ENCODE measurements at places on chromosomes 3 and 15. TPM values are rescaled to one million over a fixed set of nuclear protein-coding genes. Genes with fewer than 3 reads are reported as not detected.

DNA sequence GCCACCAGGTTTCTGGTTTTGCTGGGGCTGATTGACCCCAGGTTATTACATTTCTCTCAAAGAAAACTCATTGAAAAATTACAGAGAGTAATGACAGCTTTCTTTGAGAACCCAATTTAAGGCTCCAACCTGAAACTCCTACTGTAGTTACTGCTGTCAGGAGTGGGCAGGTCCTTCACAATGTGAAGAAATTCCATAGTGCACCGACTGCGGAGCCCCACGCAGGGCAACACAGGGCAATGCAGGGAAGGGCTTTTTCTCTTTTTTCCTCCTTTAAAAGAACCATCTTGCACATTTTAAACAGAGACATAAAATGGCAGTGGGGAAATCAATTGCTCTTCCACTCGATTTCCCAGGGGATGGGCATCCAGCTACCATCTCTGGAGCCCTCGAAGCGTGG is 74.3 kb downstream of the NUP210 start:
- no peak for DNase-seq

- no peak for DNase-seq
These were observed 297.4 kb upstream of the EPHA3 start for GRCh38 chr3:88809993-88810392.

DNA sequence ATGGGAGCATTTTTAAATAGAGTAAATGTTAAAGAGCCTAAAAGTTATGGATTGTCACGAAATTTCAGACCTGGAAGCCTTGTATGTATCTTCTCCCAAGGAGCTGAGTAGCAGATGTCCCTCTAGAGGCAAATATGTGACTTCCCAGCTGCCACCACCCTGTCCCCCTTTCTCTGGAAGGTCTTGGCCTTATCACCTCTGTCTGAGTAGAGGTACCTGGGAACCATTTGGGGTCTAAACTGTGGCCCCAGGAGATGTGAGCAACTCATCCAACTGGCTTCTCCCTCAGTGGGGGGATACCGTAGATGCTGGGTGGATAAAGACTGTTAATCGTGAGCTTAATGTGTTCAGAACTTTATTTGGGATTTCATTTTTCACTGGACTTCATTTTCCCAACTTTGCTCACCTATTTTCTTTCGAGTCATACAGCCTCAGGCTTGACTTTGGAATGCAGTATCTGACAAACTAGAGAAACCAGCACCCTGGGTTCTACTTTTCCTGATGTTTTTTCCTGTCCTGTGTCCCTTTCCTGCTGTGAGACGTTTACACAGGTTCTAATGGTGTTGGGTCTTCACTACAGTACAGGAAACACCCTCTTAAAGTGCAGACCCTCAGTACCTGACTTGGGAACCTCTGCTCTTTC is 53.3 kb upstream of the CCR4 start:
- DNase-seq, result no peak

DNA sequence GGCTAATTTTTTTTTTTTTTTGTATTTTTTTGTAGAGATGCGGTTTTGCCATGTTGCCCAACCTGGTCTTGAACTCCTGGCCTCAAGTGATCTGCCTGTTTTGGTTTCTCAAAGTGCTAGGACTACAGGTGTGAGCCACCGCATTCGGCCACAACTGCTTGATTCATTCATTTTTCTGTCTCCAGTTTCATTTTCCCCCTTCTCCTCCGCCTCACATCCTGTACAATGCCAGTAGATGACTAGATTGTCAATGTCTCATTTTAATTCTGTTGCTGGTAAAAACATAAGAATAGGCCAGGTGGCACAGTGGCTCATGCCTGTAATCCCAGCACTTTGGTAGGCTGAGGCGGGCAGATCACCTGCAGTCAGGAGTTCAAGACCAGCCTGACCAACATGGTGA is 12.0 kb upstream of the ZNF592 start:
- DNase-seq, result no peak

GRCh38 chr15:60673166-60673565 is 194.2 kb upstream of the ICE2 start:
- DNase-seq, result no peak

DNA sequence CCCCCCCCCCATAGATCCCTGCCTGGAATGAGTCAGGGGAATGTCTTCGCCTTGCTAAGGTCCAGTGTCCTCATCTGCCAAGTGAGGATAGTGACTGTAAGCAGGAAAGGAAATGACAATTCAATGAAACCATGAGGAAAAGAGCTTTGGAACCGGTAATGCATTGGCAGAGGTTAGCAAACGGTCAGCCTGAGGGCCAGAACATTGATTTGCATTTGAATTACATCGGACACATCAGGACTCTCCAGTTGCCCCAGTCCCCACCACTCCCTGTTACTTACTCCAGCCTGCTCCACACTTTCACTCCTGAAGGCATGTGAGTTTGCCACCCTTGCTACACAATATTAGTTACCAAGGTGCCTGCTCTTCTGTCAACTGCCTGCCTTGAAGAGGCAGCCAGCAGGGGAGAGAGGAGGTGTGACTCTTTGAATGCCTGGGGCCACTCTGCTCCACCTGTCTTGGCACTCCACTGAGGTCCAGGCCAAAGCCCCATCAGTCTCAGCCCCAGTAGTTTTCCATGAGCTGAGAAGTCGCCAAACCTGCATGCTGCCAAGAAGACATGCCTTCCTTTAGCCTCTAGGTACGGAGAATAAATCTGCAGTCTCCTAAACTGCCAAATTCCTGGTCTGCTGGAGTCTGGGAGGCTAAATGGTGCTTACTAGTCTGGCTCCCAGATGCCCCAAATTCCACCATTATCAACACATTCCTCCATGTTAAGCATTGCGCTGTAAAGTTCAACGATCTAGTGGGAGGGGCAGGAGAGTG is 191.7 kb upstream of the TLE3 start:
- DNase-seq, result no peak

GRCh38 chr15:101808201-101808600 is 3.8 kb upstream of the OR4F15 start:
- DNase-seq, result no peak

- no peak for DNase-seq
These were observed 213.9 kb upstream of the SLC2A2 start for GRCh38 chr3:171240504-171240835.

- no peak for DNase-seq
These were observed 10.4 kb downstream of the KPNA4 start for GRCh38 chr3:160554980-160555379.

DNA sequence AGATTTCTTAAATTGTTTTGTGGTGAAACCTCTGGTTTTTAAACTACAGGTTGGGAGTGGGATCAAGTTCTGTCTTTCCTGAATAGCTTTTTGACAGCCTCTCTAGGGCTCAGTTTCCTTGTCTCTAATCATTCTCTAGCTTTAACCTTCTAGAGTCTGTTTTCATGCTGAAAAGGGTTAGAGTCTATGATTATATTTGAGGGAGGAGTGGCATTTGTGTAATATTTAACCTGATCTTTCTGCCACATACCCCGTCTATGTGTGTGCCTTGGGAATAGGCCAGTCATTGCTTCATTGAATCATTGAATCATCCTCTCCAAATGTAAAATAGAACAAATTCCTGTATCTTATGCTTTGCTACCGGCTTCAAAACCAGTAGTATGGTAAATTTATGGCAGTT is 204.9 kb downstream of the KLHL25 start:
- DNase-seq, result no peak

GRCh38 chr3:130345487-130346079 is at the start of gene COL6A5:
Gene COL6A5, plus strand, starts transcription at chr3:130345672. Its CDS starts 27,967 bp downstream, at chr3:130373639.
- no peak for DNase-seq

DNA sequence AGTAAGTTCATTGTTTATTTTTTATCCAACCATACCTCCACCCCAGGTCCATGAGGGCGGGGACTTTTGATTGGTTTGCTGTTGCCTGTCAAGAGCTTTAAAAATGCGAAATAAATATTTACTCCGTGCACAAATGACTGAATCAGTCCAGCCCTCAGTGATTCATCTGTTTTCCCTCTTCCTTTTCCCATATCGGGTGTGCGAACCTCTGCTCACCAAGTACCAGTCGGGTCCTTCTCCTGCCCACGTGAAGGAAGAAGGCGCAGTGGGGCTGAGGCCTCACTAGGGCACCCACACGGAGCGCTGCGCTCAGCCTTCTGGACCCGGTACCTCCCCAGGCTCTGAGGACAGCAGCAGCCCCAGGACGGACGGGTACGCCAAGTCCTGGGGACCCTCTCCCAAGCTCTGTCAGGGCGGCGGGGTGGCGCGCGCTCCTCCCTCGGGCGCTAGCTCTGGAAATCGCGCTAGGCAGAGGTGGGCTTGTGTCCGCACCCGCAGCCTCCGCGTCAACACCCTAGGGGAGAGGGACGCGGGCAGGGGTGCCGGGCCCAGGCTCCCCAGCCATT is 70.5 kb upstream of the EPHB3 start:
- no peak for DNase-seq

DNA sequence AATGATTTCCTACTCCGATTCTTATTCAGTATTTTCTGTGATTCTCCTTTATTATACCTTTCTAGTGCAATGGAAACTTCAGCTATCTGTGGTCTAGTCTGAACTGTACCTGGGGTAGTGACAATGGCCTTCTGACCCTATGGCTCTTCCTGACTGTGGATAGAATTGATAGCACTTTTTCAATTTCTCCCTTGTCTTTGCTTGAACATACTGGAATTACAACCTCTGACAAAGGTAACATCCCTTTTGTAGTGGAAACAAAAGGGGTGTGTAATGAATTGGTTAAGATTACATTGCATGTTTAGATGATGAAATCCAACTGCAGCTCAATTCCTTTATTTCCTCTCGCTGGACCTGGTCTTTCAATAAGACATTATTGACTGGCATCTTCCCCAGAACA is 21.0 kb upstream of the SOX2 start:
- DNase-seq, result no peak

DNA sequence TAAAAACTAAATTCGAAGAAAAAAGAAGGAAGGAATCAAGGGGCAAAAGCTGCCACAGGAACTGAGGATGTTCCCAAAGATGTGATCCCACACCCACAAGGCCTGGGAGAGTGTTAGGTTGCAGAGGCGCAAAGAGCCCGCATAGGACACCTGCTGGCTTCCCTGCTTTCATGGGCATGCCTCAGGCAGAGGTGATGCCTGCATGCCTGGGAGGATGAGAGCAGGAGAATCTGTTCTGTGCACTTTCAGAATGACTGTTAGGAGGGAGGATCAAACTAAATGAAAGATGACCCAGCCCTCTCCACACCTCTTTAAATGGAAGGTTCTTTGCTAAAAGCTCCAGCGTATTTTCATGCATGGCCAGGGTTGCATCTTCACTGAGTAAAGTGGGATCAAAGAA is 162.4 kb downstream of the PLCL2 start:
- no peak for DNase-seq

DNA sequence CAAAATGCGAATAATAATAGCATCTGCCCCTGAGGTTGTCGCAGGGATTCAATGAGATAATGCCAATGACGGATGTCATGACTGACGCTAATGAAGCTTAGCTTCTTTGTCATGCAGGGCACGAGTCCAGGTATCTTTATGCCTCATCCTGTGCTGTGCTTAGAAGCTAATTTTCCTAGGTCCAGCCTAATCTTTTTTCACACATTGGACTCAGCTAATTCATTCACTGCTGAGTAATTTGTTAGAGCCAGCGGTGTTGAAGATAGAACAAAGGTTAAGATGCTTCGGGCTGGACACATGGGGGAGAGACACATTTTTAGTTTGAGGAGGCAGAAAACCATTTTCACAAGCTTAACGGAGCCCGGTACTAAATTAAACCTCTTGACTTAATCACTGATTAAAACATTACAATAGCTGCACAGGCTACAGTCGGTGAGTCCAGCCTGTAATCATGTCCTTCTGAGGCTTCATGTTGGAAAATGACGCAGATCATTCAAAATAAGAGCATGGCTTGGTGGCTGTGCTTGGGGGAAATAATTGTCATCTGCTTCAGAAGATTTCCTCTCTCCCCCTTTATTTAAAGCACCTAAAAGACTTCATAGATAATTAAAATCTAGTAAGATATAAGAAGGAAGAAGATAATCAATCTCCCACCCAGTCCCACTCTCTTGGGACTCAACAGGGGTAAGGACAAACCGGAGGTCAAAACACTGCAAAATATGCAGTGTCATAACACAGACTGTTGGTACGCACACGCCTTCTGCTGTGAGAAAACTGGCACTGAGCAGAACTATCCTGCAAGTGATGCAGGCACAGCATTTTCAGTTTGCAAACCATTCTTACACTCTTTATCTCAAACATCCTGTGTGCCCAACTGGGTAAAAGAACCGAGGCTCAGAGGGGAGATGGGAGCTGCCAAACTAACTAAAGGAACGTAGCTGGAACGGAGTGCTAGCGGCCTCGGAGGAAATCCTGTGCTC is 3.3 kb upstream of the CCDC174 start:
- no peak for DNase-seq

- DNase-seq, result no peak
These were observed 29.1 kb upstream of the TCAIM start for GRCh38 chr3:44309500-44309899.

DNA sequence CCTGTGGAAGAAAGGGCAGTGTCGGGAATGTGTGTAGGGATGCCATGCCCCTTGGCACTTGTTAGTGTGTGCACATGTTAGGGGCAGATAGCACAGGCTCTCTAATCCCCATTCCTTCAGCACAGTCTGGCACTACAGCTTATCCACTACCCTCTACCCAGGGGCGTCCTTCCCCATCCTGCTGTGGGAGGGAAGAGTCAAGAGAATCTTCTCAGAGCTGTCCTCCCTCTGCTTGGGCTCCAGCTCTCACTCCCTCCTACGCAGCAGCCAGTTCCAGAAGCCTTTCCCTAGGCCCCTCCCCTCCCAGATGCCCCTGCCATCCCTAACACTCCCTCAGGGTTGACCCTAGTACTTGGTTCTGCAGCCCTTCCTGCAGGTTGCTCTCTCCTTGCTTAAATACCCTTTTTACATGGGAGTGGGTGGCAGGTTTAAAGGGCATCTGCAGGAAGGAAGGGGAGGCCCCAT is 815 bp upstream of the GRM2 start:
- no peak for DNase-seq

- DNase-seq, result no peak
These were observed 196.7 kb upstream of the TBC1D5 start for GRCh38 chr3:17939157-17939556.

DAPK2 gene
- 10.2 TPM for total RNA-seq

ELL3 gene
- 6.8 TPM for total RNA-seq

PRR20G gene
- not detected for total RNA-seq

MAPKBP1 gene
- total RNA-seq, result 38.4 TPM

CHRFAM7A gene
- 11.5 TPM for total RNA-seq

TEX55 gene
- not detected for total RNA-seq

SLC9C1 gene
- total RNA-seq, result not detected

LRTM1 gene
- total RNA-seq, result not detected

ALG1L2 gene
- total RNA-seq, result 0.33 TPM

GNB5 gene
- total RNA-seq, result 58.7 TPM

KLHL25 gene
- total RNA-seq, result 7.0 TPM
